NCI-H524 (cell line): ENCODE measurements at places on chromosomes 12 and 14.

DNA sequence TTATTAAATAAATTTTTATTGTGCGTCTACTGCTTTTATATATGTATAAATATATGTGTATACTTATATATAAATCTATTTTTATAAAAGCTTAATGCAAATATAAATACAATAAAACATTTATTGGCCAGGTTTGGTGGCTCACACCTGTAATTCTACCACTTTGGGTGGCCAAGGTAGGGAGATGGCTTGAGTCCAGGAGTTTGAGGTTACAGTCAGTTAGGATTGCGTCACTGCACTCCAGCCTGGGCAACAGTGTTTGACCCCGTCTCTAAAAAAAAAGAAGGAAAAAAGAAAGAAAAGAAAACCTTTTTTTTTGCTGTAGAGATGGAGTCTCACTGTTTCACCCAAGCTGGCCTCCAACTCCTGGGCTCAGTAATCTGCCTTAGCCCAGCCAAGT lies 20.9 kb downstream of the ACTR6 start:
- no peak for DNase-seq

GRCh38 chr12:88775742-88776151 lies 195.5 kb upstream of the KITLG start:
- no peak for DNase-seq

- peak; percentile 65 for DNase-seq
Observed at GRCh38 chr14:105491366-105491973, 424 bp downstream of the TEDC1 start.

GRCh38 chr12:106984588-106985137 lies 2.3 kb downstream of the MTERF2 start:
- no peak for DNase-seq

DNA sequence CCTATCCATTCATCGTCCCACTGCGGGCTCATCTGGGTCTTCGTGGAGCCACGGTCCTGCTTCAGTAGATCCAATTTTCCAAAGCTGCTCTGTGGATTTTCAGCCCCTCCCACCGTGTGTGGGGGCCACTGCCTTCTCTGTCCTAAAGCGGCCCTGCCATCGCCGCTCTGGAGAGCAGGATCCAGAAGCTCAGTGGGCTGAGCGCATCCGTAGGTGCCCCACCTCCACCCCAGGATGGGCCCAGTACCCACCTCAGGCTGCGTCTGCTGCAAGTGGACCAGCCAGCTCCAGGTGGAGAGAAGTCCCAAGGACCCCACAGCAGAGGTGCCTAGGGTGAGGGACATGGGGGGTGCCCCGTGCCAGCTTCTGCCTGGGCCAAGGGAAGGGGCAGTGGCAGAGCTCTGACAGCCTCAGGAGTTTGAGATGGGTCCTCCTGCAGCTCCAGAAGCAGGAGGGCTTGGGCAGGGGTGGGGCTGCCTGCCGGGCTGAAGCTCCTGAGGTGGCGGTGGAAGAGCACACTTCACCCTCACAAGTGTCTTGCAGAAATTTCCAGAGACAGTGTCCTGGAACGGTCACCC lies 148.1 kb upstream of the C14orf180 start:
- no peak for DNase-seq

DNA sequence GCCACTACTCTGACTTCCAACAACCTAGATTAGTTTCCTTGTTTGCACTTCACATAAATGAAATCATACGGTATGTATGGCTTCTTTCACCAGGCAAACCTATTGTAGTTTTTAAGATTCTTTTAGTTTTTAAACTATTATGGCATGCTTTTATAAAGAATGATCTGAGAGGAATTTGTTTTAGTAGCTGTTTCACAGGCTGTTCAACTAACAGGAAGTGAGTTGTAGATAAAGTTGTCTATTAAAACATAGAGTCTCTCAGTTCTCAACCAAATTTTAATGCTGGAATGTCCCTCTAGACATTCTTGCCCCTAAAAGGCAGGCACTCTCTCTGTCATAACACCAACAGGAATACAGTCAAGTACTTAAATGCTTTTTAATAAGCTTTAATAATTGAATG lies 102.7 kb upstream of the DACT1 start:
- DNase-seq, result no peak

DNA sequence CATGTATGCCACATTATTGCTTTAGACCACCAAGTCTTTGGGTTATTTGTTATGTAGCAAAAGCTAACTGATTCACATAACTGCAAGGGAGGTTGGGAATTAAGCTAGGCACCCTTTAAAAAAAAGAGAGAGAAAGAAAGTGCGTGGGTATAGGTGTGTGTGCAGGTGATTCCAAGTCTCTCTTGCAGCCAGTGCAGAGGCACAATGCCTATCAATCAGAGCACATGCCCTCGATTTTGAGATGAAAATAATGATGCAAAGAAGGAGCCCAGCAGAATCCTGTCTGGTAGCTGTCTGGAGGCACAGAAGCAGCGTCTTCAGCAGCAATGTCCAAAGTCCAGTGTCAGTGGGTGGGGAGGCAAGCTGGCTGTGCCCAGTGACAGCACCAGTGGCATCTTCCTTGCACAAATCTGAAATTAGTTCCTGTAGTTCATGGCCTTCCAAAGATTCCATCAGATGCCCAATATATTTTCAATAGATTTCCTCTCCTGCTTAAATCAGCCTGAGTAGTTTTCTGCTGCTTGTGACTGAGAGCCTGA lies 62.4 kb upstream of the TBPL2 start:
- DNase-seq, result no peak

DNA sequence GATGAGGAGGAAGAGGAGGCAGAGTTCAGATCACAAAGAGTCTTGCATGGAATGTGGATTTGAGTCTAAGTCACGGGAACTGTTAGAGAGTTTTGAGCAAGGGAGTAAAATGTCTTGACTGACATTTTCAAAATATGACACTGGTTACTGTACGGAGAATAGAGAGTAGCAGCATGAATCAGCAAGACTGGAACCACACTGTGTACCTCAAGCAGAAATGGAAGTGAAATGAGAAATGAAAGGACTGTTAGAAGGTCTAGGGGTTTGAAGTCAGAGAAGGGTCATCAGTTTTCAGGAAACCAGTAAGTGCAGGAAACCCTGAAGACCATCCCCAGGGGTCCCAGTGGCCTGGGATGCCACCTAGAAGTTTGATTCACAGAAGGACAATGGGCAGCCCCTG lies 236.3 kb downstream of the GALC start:
- no peak for DNase-seq

DNA sequence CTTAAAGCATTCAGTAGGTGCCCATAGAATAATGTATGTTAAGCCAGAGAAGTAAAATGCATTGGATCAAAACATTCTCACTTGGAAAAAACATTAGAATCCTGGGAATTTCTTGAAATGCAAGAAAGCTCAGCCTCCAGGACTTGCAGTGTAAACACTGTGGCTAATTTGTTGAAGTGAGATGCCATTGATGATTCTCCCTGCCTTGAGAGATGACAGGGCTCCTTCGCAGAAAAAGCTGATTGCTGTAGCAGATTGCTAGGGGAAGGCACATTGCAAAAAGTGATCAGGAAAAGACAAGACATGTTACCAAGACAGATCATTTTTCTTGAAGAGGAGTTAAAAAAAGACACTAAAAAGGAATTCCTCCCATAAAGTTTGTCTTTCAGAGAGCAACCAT lies 204.2 kb upstream of the HMGA2 start:
- no peak for DNase-seq

- peak; percentile 48 for DNase-seq
Observed at GRCh38 chr14:90548455-90548854, 151.6 kb downstream of the CALM1 start.

DNA sequence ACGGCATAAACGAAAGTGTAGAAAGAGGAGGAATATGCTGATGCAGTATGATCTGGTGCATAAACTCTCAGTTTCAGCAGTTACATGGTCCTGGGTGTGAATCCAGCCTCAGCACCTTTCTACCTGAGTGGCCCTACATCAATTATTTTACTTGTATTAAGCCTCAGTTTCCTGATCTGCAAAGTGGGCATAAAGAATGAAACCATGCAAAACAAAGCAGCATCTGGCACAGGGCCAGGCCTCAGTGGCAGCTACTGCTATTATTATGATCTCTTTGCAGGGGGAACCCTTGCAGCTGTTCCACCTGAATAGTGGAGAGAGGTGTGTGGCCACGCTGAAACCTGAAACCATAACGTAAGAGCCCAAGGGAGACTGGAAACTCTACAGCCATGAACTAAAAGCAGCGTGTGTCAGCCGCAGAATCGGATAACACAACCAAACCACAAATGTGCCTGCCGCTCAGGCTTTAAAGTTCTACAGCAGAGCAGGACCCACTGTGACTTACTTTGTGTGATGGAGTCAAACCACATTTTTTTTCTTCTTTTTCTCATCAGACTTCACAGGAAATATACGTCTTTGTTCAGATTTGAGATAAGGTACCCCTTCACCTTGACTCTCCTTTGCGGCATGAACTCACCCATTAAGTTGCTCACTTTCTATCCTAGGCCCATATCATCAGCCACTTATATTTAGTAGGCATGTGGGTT lies 29.2 kb upstream of the FOS start:
- peak; percentile 35 for DNase-seq

DNA sequence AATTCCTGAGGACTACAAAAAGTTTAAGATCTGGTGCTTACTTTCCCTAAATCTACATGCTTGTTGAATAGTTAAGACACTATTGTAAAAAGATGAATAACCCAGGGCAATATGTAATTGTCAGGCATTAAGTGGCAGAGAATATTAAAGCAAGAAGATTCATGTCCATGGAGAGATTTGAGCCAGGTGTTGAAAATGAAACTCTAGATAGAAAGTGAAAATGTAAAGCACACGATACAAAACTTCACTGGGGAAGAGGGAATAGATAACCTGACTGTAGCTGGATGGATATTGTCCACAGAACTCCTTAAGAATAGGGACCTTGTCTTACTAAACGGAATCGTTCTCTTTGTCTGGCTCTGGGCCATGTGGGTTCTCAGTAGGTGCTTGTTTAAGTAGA lies 5.0 kb downstream of the CAND1 start:
- DNase-seq, result no peak

- DNase-seq, result peak; percentile 41
Observed at GRCh38 chr14:35046751-35047536, 872 bp downstream of the FAM177A1 start.
